ENCODE measurements at places on chromosomes 2 and 18.

GRCh38 chr2:201261906-201262305, 1.6 kb downstream of the CASP8 start:
- DNase-seq = no peak

GRCh38 chr2:241809383-241810306, 652 bp downstream of the NEU4 start:
- DNase-seq = no peak

DNA sequence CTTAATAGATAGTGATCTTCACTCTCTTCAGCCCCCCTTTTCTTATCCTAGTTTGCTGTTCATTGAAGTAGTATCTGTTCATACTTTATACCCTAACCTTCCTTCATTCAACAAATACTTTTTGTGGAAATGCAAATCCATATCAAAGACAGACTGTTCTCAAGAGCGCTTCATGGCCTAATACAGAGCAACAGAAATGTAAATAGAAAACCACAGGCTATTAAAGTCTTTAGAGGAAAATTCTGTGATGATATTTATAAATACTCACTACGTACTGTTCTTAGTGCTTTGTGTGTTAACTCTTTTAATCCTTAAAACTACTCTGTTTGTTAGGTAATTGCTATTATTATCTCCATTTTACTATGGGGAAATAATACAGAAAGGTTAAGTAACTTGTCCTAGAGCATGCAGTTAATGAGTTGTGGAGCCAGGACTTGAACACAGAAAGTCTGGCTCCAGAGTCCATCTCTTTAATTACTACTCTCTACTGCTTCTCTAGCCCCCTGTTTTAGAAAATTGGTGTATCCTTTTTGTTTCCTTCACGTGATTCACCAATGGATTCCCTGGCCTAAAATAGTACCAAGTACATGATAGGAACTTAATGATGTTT, 2.9 kb downstream of the MDH1 start:
- peak; percentile 4 for DNase-seq

DNA sequence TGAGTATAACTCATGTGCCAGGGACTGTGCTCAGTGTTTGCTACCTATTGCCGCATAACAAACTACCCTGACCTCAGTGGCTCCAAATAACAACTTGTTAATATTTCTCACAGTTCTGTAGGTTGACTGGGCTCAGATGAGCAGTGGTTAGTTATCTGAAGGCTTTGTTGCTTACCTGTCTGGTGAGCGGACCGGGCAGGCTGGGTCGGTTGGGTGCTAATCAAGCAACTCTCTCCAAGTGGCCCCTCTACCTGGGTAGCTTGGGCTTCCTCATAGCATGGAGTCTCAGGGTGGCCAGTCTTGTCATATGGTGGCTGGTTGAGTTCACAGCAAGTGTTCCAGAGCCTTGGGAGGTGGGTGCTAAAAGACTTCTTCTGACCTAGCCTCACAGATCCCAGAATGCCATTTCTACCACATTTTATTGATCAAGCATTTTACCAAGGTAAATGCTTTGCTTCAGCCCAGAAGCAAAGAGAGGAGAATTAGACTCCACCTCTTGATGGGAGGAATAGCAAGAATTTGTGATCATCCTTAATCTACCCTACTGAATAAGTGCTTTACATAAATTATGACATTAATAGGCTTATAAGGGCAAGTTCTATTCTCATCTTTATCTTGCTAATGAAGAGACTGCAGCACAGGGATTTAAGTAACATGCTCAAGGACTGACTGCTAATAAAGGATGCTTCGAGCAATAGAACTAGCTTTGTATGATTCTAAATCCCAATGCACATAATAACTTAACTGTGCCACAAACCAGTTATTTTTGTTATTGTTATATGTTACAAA, 16.9 kb downstream of the RAB31 start:
- DNase-seq = no peak

DNA sequence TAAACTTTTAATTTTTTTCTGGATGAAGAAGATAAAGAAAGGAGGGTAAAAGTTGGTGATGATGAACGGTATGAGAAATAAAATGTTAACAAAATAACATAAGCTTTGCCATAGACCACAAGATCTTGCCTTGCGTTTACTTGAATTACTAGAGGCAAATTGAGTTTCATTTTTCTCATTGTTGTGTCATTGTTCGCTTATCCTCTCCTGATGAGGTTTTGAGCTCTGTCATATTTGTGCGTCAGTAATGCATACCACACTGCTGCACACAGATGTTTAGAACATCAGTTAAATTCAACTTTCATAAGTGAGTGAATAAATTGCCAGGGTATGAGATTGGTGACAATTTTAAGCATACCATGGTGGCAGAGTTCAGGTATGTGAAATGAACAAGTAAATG, 843.6 kb downstream of the SUCLG1 start:
- no peak for DNase-seq

DNA sequence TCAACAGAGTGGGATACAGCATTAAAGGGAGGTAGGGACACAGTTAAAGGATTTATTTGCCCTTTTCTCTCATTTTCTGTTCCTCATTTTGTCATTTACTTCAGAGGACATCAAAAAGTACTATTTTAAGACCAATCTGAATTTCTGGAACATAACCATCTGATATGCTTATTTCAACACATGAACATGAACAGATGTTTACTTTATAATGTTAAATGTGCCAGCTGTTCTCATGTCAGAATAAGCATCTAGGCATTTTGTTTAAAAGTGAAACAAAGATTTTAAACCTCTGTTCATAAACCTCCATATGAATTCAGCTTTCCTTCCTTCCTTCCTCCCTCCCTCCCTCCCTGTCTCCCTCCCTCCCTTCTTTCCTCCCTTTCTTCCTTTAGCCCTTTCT, 677.7 kb downstream of the CNTNAP5 start:
- no peak for DNase-seq
